ENCODE measurements at places on chromosomes 2 and 18. TPM values are rescaled to one million over a fixed set of nuclear protein-coding genes. Genes with fewer than 3 reads are reported as not detected.

- no peak for DNase-seq
Observed at GRCh38 chr18:55031979-55032378, 72.7 kb upstream of the CCDC68 start.

The TUBA3D gene
- under 0.01 TPM for total RNA-seq

DNA sequence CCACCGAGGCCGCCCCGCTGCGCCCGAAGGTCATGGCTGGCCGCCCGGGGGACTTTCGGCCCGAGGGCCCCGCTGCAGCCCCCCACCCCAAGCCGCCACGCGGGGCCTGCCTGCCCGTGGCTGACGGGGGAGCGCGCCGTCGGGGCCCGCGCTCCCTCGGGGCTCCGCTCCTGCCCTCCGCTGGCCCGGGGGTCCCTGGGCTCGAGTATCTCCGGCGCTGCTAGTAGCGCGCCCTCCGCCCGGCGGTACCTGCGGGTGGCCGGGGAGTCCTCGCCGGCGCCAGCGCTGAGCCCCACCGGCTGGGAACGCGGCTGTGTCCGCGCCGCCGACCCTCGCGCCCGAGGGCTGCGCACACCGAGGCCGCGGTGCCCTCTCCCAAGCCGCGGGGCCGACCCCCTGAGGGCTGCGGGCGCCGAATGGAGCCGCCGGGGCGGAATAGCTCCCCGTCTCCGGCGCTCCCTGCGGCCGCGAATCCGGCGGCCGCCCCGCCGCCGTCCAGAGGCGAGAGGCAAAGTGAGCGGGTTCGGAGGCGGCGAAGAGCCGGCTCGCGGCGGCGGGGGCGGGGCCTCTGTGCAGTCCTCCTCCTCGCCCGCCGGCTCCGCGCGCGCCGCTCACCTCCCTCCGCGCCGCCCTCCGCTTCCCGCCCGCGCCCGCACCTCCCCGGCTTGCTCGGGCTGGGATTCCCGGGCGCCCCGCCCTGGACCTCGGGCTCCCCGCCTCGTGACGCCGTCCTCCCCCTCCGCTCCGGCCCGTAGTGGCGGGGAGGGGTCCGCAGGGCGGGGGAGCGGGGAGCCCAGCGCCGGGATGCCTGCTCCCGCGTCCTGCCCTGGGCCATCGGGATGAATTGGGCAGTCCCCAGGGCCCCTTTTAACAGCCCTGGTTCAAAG lies at the start of gene KCNG3:
Gene KCNG3, minus strand, starts transcription at position 515 of the 887 bp plus-strand sequence. Its CDS starts 481 bp downstream, at position 34.
- peak; percentile 51 for DNase-seq

DNA sequence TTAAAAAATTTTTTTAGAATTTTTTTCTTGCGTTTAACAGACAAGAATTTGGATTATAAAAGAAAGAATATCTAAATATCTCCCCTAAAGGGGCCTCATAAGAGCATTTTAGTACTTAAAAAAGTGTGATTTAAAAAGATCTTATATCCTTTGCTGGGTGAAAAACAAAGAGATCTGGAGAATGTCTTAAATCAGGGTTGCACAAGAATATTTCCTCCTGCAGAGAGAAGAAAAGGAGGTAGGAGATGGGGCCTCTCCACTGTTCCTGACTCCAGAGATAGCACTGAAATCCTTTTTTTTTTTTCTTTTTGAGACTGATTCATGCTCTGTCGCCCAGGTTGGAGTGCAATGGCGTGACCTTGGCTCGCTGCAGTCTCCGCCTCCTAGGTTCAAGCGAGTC lies 68.5 kb upstream of the OSR1 start:
- DNase-seq: no peak

GRCh38 chr2:222912117-222912516 lies 51.3 kb downstream of the ACSL3 start:
- no peak for DNase-seq

- DNase-seq: peak; percentile 86
Observed at GRCh38 chr2:111705711-111706336, 178.2 kb downstream of the ANAPC1 start.

GRCh38 chr18:63074981-63075404 lies 244.6 kb downstream of the BCL2 start:
- DNase-seq: peak; percentile 58

- DNase-seq: peak; percentile 44
Observed at GRCh38 chr18:26703170-26703930, 155.0 kb upstream of the KCTD1 start.

The ABCB11 gene
- total RNA-seq: 0.27 TPM

The NT5DC4 gene
- total RNA-seq: not detected

The HMSD gene
- not detected for total RNA-seq

DNA sequence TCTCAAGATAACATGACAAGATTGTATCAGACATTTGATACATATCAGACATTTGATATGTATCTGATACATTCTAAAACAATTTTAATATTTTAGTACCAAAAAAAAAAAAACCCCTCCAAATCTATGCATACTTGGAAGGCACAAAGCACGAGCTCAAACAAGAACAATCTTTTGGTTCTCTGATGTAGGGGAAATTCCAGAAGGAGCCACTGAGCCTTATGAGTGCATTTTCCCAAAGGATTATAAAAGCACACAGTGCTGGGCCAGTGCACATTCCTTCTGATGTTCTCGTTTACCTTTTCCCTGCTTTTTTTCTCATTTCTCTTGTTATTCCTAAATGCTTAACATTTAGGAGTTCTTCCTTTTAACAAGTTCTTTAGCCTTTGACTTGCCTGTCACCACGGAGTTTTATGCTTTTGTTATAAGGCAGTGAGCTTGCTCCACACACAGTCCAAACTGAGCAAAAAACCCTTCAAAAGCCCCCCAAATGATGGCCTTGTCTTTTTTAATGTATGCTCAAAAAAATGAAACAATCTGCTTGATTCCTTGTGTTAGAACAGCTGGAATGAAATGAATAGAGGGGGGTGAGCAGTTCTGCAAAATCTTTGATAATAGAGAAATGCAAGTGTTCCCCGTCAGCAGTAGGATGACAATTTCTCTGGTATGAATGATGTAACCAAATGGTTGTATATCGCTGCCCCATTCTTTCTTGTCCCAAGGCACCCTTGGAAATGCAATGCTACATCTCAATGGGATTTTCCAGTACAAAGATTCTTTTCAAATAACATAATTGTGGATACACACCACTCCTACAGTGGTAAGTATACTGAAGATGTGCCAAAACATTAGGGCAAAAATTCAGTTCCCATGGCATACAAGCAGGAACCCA lies 597.2 kb upstream of the ZEB2 start:
- no peak for DNase-seq

- no peak for DNase-seq
Observed at GRCh38 chr2:10269711-10270610, 32.7 kb upstream of the HPCAL1 start.

GRCh38 chr2:64649013-64649484 lies 4.7 kb downstream of the SERTAD2 start:
- DNase-seq: no peak

- DNase-seq: peak; percentile 52
Observed at GRCh38 chr2:207474863-207475485, 54.8 kb upstream of the CREB1 start.

DNA sequence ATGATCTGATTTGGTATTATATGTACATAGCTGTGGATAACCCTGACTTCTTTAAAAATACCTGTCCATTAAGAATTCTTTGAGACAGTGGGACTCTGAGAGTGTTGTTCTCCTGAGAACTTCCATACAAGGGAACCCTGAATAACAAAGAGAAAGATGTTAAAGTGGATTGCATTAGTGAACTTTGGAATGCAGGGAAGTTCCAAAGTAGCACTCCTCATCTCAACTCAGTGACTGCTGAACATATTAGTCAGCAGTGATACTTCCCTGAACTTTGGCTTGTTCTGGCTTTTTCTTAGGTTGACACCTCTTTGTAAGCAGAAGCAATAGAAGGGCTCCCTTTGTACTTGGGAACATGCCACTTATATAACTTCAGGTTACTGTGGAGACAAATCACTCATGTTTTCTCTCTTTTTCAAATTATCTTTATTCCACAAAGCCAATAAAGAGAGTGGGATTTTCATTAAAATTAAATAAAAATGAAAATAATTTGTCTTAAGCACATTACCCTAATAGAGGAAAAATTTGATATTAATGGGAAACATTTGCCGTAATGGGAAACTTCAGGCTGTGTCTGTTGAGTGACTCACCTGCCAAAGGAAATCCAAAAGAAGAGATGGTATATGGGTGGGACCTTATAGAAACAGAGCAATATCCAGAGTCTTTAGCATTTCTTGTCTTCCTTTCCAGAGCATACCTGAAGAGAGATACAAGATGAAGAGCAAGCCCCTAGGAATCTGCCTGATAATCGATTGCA lies 33.3 kb downstream of the CFLAR start:
- DNase-seq: no peak

The CHN1 gene
- 0.54 TPM for total RNA-seq

- DNase-seq: no peak
Observed at GRCh38 chr2:86274265-86274917, 63.0 kb downstream of the REEP1 start.

The MAL gene
- total RNA-seq: 0.54 TPM

All from hematopoietic multipotent progenitor cell (in vitro differentiated cells).